ENCODE measurements at places on chromosomes 2 and 18. TPM values are rescaled to one million over a fixed set of nuclear protein-coding genes. Genes with fewer than 3 reads are reported as not detected.

RPL37A gene
- 529 TPM for total RNA-seq

APCDD1 gene
- total RNA-seq = 26.8 TPM

NLRC4 gene
- 0.11 TPM for total RNA-seq

HOXD12 gene
- total RNA-seq = not detected

SLC5A7 gene
- total RNA-seq = 1.1 TPM

NEUROD1 gene
- 188 TPM for total RNA-seq

FAM98A gene
- 72.3 TPM for total RNA-seq

REG3A gene
- total RNA-seq = not detected

PAX3 gene
- 5.7 TPM for total RNA-seq

FEV gene
- not detected for total RNA-seq

CPO gene
- total RNA-seq = not detected

PIGN gene
- 67.5 TPM for total RNA-seq

SIX2 gene
- total RNA-seq = 12.4 TPM

LTBP1 gene
- total RNA-seq = 132 TPM

GPR55 gene
- total RNA-seq = not detected

CCBE1 gene
- total RNA-seq = 4.8 TPM

MAP3K2 gene
- total RNA-seq = 64.5 TPM

DIPK1C gene
- total RNA-seq = 25.5 TPM

LOXL3 gene
- 22.8 TPM for total RNA-seq

CRACDL gene
- 4.6 TPM for total RNA-seq

KIDINS220 gene
- 259 TPM for total RNA-seq

IL36B gene
- total RNA-seq = not detected

ZNF396 gene
- 5.8 TPM for total RNA-seq

ARHGAP15 gene
- 20.8 TPM for total RNA-seq

POMC gene
- 3.4 TPM for total RNA-seq

EMX1 gene
- total RNA-seq = not detected

ASB18 gene
- total RNA-seq = not detected

PLCL1 gene
- total RNA-seq = 19.9 TPM

GPR39 gene
- 1.1 TPM for total RNA-seq

MARCHF4 gene
- 2.9 TPM for total RNA-seq

MALT1 gene
- 76.1 TPM for total RNA-seq

ARHGEF4 gene
- 57.8 TPM for total RNA-seq

CCDC150 gene
- total RNA-seq = 5.6 TPM

NGEF gene
- total RNA-seq = 10.0 TPM

TEX44 gene
- total RNA-seq = not detected

TP53I3 gene
- 40.7 TPM for total RNA-seq

SKOR2 gene
- total RNA-seq = 1.2 TPM

BOLL gene
- total RNA-seq = 0.27 TPM

GALR1 gene
- 0.16 TPM for total RNA-seq

EHD3 gene
- 13.4 TPM for total RNA-seq

COLEC11 gene
- 2.7 TPM for total RNA-seq

Data from camera-type eye (tissue), 1 donor.